ENCODE measurements at places on chromosomes 11 and 22. TPM values are rescaled to one million over a fixed set of nuclear protein-coding genes. Genes with fewer than 3 reads are reported as not detected.

The PACSIN3 gene
- 56.4 TPM for total RNA-seq

The GP1BB gene
- 4.8 TPM for total RNA-seq

The PICK1 gene
- total RNA-seq, result 24.0 TPM

The BAIAP2L2 gene
- 0.52 TPM for total RNA-seq

The MSANTD4 gene
- 21.8 TPM for total RNA-seq

DNA sequence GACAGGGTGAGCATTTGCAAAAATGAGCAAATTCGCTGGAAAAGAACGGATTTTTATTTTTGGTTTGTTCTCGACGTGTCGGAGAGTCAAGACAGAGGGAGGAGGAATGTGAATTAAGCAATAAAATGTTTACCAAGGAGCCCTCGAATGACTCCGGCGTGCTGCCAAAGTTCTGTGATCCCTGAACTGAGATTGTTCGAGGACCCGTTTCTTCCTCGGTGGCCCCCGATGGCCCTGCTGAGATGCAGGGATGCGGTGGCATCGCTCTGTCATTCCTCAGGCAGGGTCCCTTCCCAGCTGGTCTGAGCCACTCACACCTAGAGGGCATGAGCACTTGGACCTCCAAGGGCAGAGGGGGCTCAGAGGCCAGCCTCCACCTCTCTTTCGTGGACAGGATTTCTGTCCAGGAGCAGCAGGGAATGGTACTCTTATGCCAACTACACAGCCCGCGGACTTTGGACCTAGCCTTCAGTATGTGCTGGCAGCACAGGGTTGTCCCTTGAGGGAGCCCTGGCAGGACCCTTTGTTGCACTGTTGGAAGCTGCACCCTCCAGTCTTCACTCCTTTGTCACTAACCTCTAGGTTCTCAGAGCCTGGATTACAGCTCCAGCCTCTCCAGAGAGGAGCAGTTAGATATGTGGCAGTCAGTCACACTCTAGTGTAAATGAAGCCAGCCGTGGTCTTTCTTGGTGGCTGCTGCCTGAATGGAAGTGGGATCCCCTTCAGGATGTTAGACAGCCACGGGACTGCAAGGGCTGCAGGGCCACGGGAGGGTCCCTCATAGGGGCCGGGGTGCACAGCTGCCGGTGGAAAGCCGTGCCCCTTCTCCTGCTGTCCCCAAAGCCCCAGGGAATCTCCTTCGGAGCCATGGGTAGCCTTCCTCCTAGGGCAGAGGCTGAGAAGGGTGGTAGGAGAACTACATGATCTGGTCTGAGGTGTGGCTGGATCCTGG lies 109.4 kb upstream of the ANO1 start:
- no peak for DNase-seq

DNA sequence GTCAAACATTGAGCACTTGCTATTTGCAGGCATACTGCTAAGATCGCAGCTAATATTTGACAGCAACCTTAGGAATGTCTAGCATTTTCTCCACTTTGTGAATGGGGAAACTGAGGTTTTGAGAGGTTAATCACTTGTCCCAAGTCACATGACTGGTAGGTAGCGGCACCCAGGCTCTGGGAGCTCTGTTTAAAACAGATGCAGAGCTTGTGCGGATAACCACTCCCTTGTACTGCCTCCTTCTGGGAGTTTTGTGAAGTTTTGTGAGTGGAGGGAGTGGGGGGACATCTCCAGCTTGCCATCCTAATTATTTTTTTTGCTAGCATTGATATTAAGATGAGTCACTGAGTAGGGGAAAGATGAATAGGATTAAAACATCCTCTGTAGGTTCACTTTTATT lies 134.7 kb downstream of the GRIK4 start:
- no peak for DNase-seq

- peak; percentile 93 for DNase-seq
Observed at GRCh38 chr22:36781656-36782627, 6.0 kb upstream of the IFT27 start.

GRCh38 chr22:27073601-27074425 lies 416.4 kb downstream of the MIAT start:
- no peak for DNase-seq

DNA sequence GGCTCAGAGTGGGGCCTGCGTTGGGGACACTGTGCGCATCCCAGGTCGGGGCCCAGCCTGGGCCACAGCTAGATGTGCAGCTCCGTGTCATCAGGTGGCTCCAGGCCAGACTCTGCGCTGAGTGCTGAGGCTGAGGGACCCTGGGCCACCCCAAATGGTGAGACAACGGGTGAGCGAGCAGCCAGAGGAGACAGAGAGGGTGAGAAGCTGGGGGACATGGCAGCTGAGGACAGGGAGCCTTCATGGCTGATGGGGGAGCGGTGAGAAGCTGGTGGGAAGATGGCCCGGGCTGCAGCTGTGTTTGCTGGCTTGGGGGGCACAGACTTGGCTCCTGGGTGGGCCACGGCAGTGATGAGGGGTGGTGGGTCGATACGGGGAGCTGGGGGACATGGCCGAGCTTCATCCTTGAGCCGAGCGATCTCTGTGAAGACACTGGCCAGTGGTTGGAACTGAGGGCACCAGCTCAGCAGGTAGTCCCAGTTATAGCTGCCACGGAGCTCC lies 2.5 kb upstream of the TPP1 start:
- no peak for DNase-seq

DNA sequence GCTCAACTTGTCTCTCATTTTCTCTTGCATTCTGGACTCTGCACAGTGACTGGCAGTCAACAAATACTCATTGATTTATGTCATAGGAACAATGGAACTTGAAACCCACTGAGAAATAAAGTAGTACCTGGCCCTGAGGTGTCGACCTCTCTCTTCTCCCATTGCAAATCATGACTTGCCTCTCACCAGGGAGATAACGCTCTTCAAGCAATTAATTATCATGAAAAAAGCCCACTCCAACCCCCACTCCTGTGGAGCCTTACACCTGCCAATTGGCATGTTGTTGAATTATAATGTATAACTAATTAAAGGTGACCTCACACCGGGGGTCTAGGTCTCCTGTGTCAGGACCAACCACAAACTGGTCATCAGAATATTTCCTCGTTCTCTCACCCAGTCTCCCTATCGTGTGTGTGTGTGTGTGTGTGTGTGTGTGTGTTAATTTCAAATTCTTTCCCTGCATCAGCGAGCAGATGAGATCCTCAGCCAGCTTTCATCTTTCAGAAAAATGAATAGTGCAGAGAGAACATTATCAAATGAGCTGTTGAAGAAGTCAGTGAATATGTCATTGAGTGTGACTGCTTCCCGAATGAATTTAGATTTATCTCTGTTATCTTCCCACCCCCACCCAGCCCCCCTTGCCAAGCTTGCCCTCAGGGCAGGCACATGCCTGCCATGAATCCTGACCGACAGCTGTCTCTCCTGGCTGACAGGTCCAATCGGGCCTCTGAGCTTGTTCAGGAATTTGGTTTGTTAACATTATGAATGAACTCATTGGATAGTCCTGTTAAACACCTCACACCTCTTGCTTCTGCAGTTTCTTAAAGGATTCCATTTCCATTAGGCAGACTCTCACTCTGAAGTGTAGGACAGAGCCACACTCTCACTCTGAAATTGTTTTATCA lies 357.4 kb downstream of the INSC start:
- no peak for DNase-seq

DNA sequence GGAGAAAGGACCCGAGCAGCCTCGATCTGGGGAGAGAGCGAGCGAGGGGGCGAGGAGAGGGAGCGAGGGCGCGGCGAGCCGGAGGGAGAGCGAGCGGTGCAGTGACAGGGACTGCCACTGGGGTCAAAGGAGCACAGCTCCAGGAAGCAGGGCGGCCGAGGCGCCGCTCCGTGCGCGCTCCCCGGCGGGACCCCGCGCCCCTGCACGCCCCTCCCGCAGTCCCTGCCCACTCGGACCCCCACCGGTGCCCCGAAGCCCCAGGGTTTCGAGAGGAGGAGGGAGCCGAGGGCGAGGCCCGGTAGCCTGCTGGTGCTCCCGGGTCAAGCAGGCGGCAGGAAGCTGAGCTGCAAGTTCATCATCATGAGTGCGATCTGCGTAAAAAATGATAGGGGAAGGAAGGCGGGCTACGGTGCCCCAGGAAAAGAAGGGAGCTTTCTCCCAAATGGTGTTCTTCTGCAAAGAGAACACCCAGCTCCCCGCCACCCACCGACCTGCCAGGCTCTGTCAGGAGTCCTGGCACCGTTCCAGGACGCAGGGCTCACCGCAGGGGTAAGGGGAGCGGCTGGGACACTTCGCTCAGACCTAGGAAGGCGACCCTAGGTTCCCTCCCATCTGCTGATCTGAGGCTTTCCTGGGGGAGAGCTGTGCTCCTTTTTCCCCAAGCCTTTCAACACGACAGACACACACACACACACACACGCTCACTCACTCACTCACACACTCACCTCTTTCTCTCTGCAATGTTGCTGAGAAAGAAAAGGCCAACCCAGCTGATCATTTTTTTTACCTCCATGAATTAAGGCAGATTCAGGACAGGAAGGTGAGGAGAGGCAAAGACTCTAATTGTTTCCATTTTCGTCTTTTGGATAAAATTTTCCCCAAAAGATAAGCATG lies at the start of gene MPPED2:
TSS of gene MPPED2 (minus strand) at position 103 of the 894 bp plus-strand sequence. CDS start 5,980 bp downstream, outside the sequence.
- DNase-seq, result peak; percentile 71

DNA sequence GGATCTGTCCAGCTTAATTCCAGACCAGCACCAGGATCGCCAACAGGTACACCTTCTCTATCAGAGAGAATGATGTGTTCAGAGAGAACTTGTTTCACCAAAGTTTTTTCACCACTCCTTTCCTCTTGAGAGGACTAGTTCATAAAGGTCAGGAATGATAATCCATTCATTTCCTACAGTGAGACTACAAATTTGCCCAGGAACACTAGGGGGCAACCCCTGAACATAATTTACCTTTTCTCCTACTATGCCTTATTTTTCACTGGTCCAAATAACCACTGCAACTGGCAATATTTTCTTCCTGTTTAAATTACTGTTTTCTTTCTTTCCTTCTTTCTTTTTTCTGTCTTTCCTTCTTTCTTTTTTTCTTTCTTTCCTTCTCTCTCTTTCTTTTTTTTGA lies 22.5 kb downstream of the CAVIN3 start:
- no peak for DNase-seq

DNA sequence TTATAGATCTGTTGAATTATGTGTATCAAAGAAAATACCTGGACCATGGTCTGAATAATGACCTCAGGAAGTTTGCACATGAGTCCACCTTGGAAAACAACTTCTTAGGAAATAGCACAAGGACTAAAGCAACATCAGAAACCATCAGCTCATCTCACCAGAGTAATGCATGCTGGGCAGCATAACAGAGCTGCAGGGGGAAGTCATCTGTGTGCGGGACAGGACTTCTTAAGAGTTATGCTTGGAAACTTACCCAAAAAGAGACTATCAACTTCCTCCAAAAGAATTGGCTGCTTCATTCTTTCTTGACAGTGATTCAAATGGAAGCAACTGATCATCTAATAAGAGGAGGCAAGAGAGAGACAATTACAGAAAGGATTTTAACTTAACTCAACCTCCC lies 2.5 kb downstream of the OR56B4 start:
- DNase-seq, result no peak

- peak; percentile 8 for DNase-seq
Observed at GRCh38 chr11:30861064-30861463, 274.9 kb upstream of the MPPED2 start.

DNA sequence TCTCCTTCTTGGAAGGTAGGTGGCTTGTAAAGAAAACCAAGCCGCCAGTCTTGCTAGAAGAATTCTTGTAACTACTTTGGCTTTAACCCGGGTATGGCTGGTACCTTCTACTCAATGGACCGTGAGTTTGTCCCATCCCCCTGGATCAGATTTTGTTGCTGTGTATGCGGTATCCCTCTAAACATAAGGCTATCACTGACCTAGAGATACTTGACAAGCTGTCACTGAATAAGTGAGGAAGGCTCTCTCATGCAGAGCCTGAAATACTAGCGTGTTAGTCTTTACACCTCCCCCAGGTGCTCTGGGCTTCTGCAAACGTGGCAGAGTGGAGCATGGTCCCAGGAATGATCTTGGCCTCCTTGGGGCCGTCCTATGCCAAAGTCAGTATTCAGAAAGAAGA lies 34.5 kb downstream of the GLB1L2 start:
- no peak for DNase-seq

GRCh38 chr22:50236731-50237409 lies 8.0 kb downstream of the TUBGCP6 start:
- DNase-seq, result no peak

DNA sequence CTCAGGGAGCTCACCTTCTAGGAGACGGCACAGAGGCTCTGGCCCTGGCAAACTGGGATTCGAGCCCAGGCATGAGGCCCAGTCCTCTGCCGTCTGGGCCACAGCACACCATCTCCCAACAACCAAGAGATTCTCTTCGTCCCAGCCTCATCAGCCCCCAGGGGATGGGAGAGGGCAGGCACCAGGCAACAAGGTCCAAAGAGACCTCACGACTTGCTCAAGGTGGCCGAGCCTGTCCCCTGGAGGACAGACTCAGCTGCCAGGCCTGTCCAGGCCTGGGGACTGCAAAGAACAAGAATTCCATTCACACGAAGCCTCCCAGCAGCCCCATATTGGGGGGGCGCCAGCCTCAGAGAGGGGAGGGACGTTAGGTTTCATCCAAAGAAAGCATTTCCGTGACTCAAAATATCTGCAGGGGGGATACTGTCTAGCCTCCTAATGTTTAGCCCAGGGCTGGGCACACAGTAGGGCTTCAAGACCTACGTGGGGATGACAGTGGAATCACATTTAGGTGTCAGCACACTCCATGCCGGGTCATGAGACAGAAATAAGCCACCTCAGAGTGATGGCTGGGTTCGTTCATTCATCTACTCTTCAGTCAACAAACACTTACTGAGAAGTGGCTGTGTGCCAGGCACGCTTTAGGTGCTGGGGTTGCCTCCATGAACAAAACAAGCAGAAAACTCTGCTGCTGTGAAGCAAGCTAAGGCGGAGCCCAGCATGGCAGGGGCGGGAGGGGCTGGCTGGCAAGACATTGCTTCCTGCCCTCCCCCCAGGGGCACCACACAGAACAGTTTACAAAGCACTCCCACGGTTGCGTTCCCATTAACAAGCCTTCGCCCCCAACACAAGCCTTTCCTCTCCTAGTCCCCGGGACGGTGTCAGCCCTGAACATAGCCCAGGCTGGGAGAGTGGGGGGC lies 1.2 kb downstream of the CARNS1 start:
- no peak for DNase-seq

DNA sequence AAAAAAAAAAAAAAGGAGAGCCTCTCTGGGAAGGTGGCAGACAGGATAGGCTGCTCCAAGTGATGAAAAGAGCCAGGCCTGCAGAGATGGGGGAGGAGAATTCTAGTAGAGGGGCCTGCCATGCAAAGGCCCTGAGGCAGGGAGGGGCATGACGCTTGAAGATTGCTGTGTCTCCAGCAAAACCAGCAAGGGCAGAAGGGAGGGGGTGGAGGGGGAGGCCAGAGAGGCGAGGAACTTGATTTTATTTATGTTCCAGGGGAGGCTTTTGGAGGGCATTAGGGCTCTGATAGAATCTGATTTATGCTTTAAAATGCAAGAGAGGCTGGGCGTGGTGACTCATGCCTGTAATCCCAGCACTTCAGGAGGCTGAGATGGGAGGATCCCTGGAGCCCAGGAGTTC lies 16.7 kb upstream of the PACSIN2 start:
- DNase-seq, result no peak

DNA sequence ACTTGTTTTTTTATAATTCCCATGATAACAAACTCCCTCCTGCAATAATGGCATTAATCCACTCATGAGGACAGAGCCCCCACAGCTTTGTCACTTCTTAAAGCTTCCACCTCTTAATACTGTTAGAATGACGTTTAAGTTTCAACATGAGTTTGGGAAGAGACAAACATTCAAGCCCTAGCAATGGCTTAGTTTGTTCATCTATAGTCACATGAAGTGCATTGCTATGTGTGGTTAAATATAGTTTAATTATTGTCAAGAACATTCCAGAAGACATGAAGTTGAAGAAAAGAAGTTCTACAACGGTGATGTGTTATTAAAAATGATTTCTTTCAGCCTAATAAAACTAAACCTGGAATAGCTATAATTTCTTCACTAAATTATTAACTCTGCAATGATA lies 30.6 kb downstream of the MMP7 start:
- DNase-seq, result no peak

Data from neural crest cell (in vitro differentiated cells).